Activated gamma-delta T cell treated with anti-CD3 and anti-CD28 coated beads, Interleukin-2, amount 50 U/mL, for 16 hours (primary cell): ENCODE measurements at places on chromosomes 3 and 15.

GRCh38 chr3:29591579-29591978, 310.7 kb downstream of the RBMS3 start:
- DNase-seq = no peak

GRCh38 chr3:61358364-61358763, 107.1 kb upstream of the FHIT start:
- no peak for DNase-seq

DNA sequence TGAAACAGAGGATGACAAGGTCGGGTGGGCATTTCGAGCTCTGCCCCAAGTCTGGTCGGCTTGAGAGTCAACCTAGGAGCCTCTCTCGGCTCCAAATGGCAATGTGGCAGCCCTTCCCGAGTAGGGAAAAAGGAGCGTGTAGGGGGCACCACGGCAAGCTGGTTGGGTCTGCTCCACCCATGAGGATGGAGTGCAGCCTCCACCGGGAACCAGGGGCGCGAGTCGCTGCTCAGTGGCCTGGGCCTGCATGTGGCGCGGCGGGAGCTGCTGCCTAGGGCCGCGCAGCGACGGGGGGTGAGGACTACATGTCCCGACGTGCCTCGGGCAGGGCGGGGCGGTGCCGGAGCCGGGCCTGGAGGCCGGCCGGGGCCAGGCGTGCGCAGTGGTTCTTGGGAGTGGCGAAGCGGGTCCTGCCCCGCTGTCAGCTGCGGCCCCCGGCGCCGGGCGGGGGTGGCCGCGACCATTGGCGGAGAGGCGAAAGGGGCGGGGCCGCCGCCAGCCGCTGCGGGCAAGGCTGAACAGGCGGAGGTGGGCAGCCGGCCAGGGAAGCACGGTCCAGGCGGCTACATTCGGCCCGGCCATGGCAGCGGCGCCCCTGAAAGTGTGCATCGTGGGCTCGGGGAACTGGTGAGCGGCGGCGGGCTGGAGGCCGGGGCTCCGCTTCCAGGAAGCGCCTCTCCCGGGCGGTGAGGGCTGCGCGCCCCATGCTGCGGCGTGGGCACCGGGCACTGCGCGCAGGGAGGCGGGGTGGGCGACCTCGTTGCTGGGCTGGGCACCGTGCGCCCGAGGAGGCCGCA, at the start of gene GPD1L:
Gene GPD1L (plus strand): TSS at position 489 of the 797 bp plus-strand sequence. CDS start 92 bp downstream, at position 581.
- DNase-seq = peak; percentile 87

DNA sequence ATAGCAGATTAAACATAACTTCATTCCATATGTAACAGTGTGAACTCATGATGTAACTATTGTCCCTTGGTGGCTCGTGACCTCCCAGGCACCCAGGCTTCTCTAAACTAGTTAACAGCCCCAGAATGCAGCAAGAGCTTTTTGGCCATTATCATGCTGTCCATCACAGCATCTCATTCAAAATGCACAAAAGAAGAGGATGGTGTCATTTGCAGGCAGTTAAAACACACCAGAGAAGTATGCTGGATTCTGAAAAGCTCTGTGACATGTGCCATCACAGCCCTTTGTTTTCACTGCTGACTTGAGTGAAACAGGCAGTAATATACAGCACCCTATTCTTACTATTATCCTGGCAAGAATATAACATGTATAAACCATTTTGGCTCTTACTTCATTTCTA, 117.6 kb upstream of the CHMP2B start:
- DNase-seq = no peak

DNA sequence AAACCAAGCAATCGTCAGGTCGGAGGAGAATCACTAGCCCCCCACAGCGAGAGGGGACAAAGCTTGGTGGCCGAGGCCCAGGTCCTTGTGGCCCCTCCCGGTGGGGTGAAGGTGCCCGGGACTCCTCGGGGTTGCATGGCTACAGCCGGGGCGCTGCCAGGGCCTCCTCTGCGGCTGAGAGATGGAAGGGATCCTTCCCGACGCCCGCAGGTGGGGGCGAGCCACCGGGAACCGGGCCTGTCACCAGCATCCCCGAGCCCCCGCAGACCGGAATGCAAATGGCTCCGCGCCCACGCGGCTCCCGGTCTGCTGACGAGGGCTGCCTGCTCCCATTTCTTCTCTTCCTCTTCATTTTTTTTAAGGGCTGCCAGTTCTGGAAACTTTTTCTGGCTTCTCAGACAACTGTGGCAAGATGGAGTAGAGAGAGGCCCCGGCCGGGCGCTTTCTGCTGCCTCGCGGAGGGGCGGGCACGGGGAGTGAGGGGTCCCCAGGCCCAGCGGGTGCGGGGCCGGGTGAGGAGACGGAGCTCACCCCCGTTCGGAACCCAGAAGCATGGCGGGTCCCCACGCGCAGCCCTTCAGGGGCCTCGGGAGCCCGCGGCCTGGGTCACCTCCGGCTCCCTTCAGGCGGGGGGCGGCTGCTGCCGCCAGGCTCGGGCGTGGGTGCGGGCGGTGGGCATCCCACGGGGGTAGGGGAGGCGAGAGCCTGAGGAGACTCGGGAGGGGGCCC, 27.5 kb downstream of the MELTF start:
- DNase-seq = no peak

DNA sequence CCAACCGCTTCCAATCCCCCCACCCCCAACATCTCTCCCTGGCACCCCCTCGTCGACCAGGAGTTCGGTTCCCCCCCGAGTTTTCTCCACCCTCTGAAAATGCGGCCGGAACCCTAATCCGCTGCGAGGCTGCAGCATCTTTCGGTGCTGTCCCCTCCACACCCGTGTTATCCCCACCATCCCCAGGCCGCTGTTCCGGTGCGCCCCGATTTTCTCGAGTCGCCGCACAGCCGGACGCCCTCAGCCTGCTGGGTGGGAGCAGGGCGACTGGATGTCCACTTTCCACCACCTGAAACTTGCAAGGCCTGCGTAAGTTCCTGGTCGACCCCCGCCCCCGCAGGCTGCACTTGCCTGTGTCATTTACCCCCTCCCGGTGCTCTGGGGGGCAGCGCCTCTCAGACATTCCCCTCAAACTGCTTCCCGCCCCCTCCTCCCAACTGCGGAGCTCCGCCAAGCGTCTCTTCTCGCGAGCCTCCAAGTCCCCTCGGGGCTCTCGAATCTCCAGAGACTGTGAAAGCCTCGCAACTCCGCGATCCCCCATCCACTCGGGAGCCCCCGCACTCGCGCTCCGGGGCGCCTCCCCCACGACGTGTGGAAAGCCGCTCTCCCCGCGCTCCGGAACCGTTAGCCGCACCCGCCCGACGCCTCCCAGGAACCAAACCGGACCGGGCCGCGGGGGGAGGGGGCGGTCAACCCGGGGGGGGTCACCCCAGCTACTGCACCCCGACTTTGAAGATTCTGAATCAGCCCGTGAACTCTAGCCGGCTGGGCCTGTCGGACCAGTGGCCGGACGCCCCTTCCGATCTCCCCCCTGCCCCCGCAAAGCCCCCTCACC, 566 bp downstream of the ETV5 start:
- DNase-seq = no peak

DNA sequence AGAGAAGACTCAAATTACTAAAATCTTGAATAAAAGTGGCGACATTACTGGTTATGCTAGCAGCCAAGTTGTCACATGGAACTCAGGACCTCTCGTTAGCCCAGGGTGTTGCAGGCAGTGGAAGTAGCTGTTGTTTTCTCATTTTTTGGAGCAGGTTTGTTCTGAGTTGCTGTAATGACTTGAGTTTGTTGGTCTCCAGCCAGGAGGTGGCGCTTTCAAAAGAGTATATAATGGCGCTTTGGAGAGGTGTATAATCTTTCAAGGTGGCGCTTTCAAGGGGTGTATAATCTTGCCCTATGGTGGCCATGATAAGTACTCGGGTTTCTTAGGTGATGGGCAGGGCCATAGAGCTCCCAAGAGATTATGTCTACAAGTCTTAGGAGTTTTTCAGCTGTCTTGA, 632.7 kb downstream of the NTRK3 start:
- DNase-seq = no peak

DNA sequence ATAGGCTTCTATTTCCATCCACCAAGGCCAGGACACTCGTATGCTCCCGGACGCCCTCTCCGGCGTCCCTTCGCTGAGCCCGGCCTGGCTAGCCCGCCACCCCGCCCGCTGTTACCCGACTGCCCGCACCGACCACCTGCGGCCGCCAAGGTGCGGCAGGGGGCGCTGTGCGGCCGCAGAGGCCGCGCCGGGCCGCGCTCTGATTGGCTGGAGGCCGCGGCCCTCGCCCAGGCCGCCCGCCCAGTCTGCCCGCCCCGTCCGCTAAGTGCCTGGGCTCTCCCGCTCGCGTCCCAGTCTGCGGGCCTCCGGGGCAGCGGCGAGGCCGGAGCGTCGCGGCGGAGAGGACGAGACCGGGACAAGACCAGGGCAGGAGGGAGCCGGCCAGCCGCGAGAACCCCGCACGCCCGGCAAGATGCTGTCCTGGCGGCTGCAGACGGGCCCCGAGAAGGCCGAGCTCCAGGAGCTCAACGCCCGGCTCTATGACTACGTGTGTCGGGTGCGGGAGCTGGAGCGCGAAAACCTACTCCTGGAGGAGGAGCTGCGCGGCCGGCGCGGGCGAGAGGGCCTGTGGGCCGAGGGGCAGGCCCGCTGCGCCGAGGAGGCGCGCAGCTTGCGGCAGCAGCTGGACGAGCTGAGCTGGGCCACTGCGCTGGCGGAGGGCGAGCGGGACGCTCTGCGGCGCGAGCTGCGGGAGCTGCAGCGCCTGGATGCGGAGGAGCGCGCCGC, at the start of gene SYNM:
Gene SYNM (plus strand): TSS at position 293 of the 726 bp plus-strand sequence. CDS start 120 bp downstream, at position 413.
- no peak for DNase-seq

GRCh38 chr3:173045770-173046382, 95.2 kb downstream of the SPATA16 start:
- no peak for DNase-seq

DNA sequence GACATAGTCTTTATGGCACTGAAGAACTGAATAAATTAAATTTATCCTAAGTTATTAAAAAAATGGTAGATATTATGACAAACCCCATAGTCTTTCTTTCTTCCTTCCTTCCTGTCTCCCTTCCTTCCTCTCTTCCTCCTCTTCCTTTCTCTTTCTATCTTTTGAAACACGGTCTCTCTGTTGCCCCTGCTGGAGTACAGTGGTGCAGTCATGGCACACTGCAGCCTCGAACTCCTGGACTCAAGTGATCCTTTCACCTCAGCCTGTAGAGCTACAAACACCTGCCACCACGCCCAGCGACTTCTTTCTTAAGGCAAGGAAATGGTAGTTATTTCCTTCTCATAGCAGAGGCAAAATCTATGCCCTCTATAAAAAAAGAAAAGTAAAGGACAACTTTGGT, 354.6 kb downstream of the GAP43 start:
- no peak for DNase-seq

DNA sequence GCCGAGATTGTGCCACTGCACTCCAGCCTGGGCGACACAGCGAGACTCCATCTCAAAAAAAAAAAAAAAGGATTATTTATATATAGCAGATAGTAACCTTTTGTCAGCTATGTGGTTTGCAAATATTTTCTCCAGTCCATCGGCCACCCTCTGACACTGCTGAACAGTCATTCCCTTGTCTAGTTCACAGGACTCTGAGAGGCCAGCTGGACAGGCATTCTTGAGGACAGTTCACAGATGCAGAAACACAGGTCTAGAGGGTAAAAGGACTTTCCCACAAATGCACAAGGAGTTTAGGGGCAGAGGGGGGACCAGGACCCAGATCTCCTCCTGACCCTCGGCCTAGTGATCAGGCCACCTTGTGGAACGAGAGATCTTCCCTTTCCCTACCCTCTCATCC, 7.5 kb upstream of the TMEM40 start:
- DNase-seq = no peak

- no peak for DNase-seq
Measured at GRCh38 chr15:52503788-52504496, 24.7 kb downstream of the MYO5A start.

DNA sequence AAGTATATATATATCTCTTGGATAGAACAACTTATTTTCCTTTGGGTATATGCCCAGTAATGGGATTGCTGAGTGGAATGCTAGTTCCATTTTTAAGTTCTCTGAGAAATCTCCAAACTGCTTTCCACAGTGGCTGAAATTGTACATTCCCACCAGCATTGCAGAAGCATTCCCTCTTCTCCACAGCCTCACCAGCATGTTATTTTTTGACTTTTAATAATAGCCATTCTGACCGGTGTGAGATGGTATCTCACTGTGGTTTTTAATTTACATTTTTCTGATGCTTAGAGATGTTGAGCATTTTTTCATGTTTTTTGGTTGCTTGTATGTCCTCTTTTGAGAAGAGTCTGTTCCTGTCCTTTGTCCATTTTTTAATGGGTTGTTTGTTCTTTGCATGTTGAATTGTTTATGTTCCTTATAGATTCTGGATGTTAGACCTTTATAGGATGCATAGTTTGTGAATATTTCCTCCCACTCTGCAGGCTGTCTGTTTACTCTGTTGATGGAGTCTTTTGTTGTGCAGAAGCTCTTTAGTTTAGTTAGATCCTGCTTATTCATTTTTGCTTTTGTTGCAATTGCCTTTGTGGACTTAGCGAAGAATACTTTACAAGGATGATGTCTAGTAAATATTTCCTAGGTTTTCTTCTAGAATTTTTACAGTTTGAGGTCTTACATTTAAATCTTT, 82.7 kb upstream of the NR2F2 start:
- DNase-seq = no peak

DNA sequence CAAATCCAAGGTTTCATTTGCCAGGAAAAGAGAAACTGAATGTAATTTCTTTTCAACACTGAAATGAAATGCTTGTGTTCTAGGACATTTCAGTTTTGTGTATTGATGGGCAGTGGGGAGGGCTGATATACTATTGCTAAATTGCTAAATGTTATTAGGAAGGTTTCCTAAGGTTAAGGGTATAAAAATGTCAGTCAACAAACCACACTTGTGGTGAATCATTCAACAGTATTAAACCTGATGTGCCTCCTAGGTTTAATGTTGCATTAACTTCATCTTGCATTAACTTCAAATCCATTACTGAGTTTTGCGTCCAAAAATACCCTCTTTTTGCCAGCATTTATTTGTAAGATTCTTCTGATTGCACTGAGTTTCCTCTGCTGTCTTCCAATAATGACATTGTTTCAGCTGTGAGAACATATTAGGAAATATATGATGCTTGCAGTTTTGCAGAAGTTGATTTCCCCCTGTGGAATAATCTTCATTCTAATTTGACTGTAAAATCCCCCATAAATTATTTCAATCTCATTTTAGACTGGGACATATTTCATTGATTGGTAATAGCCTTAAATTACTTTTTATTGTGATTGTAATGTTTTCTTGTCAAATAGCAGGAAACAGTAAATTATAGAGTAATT, 758.3 kb downstream of the GBE1 start:
- no peak for DNase-seq

DNA sequence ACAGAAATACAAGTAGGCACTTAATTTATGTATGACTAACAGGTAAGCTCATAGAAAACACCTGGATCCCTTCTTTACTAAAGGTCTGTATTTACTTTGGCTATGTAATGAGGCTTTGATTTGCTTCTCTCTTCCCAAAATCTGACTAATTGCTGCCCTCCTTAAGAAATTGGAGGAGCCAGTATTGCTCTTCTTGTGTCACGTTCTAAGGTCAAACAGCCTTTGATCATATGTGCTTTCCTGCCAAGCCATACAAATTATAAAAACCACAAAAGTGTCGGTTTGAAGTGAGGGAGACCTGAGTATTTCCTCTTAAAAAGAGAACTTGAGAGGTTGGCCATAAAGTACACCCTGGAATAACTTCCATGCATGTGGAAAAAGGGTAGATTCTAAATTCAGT, 112.1 kb upstream of the MB21D2 start:
- DNase-seq = no peak

GRCh38 chr3:64264501-64265109, 39.3 kb upstream of the PRICKLE2 start:
- DNase-seq = no peak

GRCh38 chr15:40275523-40275922, 7.3 kb downstream of the ANKRD63 start:
- no peak for DNase-seq
